ENCODE measurements at places on chromosomes 6 and 20.

GRCh38 chr6:112622036-112622435, 274.9 kb downstream of the RFPL4B start:
- no peak for DNase-seq

DNA sequence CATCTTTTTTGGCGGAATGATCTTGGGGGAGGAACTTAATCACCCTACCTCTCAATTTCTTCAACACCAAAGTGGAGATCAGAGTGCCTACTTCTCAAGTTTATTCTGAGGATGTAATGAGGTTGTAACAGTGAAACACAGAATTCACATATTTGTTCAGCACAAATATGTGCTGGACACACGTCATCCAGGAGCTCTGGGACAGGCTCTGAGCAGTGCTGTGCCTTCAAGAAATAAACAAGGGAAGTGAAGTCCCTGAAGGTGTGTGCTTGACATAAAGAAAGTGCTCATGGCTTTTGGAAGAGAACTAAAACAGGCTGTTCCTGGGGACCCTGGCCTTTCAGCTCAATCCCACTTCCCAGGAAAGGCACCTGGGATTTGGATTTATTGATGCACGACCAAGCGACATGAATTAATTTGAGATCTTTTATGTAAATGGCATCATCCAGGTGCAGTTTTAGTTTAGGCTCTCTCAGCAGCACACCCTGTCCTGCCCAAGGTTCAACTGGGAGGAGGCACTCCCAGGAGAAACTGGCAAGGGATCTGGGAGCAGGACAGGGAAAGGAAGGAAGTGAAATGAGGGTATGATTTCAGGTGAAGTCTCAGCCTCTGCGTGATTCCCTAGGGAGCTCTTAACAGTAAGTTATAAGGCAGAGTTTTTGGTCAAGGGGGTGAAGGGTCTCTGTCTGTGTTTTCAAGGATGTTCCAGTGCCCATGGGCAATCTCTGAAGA, 211.0 kb downstream of the FOXA2 start:
- DNase-seq = no peak

DNA sequence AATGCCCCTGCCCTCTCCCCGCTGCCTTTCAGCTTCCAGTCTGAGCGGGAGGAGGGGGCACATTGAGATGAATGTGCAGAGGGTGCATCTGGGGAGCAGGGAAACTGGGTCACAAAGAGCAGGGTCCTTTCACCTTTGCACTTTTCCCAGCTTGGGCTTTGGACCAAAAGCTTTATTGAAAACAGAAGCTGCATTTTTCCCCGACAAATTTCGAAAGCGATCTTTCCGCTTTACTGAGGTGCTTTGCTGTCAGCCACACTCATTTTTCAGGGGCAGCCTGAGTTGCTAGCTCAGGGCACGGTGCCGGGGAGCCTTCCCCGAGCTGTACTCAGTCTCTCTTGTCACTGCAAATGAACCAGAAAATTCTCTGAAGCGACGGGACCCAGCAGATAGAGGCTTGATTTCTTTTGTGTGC, 283.7 kb upstream of the SOX4 start:
- no peak for DNase-seq

DNA sequence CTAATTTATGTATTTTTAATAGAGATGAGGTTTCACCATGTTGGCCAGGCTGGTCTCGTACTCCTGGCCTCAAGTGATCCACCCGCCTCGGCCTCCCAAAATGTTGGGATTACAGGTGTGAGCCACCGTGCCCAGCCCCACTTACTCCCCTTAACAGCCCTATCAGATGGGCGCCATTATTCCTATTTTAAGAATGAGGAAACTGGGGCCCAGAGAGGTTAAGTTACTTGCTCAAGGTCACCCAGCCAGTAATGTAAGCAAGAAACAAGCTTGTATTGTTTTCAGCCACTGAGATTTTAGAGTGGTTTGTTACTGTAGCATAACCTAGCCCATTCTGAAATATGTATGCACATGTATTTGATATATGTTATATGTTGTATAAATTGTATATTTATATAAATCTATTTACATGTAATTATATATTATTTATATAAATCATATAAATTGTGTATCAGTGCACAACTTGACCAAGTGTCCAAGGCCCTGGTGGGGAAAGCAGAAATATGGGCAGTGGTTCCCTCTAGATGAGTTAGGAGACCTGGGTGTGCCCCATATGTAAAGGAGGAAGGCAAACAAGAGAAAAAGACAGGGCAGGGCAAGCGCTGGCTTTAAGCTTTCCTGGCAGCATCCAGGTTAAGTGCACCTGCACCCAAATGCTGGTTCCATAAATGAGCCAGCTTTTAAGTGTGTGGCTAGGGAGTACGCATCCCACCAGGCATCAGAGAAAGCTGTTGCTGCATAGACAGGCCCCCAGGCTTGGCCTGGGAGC, 1.2 kb upstream of the GUCA1A start:
- DNase-seq = no peak

DNA sequence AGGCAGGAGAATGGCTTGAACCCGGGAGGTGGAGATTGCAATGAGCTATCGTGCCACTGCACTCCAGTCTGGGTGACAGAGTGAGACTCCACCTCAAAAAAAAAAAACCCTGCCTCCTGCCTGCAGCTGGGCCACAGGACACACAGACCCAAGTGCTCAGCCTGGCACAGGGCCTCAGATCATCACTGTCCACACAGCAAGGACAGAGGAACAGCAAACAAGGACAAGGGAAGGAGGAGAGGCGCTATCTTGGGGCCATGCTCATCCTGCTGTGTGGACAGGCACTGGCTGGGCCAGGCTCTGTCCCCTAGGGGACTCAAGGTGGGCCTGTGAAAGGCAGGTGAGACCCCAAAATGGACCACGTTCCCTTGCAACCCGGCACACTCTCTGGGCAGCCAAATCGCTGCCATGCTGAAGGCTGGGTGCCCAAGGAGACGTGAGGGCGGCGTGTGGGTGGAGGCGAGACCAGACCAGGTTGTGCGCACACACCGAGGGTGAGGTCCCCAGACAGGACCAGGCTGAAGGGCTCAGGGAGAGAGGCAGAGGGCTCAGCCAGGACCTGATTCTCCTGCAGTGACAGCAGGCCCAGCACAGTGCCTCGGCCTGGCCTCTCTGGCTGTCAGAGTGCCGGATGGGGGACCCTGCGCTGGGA, 9.1 kb downstream of the UCKL1 start:
- DNase-seq = no peak

DNA sequence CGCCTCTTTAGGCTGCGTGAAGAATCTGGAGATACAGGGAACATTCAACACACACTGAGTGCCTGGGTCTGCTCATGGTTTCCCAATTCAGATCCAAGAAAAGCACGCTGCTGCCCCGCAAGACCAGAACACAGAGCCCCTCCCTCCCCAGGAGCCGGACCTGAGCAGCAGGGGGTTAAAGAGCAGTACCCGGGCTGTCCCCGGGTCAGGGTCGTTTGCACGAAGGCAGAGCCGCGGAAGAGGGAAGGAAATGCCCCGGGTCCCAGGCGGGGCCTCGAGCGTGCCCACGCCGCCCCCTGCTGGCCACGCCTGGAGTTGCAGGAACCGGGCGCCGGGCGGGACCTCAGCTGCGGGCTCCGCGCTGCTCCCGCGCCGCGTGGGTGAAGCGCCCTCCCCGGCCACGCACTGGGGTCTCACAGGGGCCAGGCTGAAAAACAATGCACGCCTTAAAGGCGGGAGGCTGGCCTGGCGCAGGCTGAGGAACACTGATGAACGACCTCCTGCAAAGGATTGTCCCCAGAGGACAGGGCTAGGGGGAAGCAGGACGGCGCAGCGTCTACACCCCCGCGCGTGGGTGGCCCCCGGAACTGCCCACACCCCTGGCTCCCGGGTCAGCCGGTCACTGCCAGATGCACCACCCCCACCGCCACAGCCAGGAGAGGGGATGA, 48.9 kb downstream of the ANKRD60 start:
- peak; percentile 50 for DNase-seq

GRCh38 chr20:18981962-18982539, 168.5 kb downstream of the SCP2D1 start:
- DNase-seq = no peak

GRCh38 chr6:43979525-43979924, 147.7 kb downstream of the MRPL14 start:
- no peak for DNase-seq

DNA sequence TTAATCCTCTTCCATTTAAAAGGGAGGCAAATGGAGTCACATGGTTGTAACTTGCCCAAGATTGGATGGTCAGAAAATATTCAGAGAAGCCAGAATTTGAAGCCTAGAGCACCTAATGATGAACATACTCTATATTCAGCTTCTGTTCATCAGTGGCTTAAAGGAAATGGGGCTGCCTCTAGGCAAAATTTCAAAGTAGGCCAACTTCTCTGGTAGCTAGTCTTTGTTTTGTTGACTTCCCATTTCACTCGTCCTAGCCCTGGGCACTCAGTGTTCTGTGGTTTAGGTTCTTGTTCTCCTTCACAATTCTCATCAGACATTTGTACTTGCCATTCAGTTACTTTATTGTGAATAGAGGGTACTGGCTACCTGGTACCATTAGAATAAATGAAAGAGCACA, 13.2 kb downstream of the MAP3K7 start:
- no peak for DNase-seq

- DNase-seq = no peak
These were observed 139.1 kb upstream of the KCNG1 start for GRCh38 chr20:51162015-51162414.

DNA sequence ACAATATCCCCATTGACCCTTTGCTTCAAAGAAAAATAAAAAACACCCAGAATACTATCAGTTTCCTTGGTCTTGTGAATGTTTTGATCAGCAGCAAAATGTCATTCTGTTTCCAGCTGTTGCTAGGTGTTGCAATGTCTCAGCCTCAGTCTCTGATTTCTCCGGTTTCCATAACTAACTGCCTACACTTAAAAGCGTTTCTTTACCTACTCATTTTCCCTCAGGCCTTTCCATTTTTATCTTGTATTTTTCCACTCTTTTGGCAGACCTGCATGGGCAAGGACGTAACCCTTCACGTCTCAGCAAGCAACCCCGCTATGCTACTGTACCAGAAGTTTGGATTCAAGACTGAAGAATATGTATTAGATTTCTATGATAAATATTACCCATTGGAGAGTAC, 49.4 kb downstream of the KAT14 start:
- no peak for DNase-seq

- no peak for DNase-seq
These were observed 9.5 kb upstream of the PABPC1L start for GRCh38 chr20:44900231-44900854.

DNA sequence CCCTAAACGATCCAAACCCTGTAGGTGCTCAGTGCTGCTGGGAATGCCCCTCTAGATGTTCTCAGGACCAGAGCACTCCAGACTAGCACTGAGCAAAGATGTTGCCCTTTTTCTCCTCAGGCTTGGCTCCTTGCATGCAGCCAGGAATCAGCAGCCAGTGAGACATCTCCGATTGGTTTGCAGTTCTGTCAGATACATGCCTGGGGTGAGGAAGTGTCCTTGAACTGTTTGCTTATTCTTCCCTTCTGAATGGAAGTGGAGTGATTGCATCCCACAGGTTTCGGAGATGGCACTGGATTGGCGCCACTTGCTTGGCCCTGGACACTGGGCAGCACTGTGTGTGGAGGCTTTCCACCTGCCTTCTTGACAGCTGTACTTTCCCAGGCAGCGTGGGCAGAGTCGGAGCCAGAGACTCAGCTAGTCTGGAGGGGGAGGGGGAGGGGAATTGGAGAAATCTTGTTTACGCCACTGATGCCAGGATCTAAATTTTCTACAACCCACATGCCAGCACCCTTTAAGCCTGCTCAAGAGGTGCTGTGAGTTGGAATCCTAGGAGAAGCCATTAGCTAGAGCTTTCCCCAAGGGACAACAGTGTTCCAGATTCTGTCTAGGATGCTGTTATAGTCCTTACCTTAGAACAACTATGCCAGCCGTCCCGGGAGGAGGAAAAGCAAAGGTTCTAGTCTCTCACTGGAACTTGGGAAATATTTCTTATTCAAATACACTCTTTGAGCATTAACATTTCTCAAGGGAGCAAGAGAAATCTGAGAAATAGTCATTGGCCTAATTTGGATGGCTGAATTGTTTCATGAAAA, 49.2 kb upstream of the SASH1 start:
- DNase-seq = no peak

DNA sequence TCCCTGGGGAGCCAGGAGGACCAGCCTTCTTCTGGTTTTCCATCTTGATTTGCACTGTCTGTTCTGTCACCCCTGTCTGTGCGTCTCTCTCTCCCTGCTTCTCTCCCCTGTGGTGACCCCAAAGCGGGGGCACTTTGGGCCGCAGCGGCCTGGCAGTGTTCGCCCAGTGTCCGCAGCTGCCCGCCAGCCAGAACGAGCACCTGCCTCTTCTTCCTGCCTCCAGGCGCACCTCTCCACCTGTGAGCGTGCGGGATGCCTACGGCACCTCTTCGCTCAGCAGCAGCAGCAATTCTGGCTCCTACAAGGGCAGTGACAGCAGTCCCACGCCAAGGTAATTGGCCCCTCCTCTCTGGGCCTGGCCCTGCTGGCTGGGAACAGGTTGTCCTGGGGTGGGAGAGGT, 30.8 kb downstream of the SNPH start:
- DNase-seq = no peak

- DNase-seq = no peak
These were observed 26.4 kb downstream of the PSMG4 start for GRCh38 chr6:3285049-3285639.

DNA sequence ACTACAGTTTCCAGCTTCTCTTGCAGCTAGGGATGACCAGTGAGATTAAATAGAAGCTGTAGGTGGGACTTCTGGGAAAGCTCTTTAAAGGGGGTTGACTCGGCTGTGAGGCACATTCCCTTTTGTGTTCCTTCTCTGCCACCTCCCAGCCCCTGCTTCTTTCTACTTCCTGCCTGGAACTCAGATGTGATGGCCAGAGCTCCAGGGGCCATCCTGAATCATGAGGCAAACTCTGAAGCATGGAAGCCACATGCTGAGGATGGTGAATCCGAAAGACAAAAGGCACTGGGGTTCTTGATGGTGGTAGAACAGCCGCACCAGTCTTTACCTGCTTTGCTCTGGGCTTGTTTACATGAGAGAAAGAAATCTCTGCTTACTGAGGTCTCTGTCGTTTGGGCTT, 9.1 kb downstream of the CEBPB start:
- no peak for DNase-seq

- DNase-seq = no peak
These were observed 60.5 kb upstream of the EXOC2 start for GRCh38 chr6:753486-753885.

DNA sequence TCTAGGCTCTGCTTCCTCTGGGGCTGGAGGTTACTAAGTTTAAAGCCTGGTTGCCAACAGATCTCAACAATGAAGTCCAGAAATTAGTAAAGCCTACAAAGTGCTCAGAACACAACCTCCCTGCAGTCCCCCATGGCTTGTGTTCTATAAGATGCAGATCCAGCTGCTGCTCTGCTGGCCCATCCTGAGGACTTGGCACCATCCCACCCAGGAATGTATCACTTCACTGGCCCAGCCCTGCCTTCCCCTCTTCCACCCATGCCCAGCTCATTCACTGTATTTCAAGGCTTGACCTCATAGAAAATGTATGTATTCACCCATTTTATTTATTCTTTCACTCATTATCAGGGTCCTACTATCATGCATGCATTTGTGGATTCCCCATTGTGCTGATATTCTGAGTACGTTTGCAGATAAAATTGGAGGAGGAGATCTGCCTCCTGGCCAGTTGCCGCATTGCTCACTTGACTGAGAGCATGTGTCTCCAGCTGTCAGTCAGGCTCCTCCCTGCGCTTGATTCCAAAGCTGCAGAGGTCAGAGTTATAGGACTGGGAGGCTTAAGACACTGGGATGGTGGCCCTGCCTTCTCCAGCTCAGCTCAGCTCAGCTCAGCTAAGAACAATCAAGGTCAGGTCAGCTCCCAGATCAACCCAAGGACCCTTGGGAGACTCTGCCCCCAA, 104.8 kb downstream of the MAFB start:
- no peak for DNase-seq

GRCh38 chr20:33162313-33162712, 5.6 kb upstream of the BPIFA2 start:
- DNase-seq = no peak
